ENCODE measurements at places on chromosomes 7 and 10.

DNA sequence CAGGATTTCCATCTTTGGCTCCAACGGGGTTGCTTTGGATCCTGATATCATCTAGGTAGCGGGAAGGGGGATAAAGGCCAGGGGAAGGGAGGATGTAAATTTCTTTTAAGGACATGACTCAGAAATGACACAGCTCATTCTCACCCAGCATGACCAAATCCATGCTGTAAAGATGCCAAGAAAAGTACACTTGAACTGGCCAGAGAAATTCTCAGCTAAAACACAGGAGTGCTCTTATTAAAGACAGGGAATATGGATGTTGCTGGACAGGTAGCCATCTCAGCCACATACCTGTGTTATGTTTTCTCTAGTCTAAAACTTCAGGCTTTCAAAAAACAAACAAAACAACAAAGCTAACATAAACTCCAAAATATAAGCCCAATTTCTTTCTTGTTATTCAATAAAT is 68.3 kb downstream of the NAMPT start:
- no peak for DNase-seq

GRCh38 chr7:116981939-116982338 is 28.6 kb downstream of the ST7 start:
- no peak for DNase-seq

GRCh38 chr10:89269433-89270152 is 18.0 kb upstream of the LIPA start:
- DNase-seq = no peak

DNA sequence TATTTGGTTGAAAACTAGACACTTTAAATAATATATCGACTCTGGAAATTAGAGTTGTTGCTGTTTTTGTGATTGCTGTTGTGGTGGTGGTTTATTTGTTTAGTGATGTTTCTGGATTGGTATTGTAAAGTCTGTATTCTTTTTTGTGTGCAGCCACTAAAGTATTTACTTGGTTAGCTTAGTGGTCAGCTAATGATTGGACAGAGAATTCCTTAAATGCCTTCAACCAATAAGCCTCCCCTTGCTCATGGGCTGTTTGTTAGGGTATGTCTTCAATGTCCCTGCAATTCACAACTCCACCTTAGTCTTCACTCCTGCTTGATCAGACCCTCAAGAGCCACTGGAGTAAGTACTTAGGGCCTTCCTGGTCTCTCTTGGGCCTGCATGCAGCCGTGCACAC is 71.0 kb downstream of the PAXIP1 start:
- no peak for DNase-seq

DNA sequence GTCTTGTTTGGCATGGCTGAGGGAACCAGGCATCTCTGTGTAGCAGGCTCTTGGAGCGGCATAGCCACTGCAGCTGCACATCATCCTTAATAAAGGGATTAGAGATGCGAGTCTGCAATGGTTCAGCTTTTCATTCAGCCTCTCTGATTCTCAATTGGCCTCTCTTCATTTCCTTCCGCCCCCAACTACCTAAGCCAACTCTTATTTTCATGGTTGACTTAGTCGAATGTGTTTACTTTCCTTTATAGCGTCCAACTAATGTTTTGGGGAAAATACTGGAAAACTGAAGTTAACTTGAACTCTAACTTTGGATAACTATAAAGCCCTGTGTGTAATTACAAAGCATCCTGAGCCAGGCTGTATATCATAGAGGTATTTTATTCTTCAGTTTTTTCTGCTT is 202.2 kb upstream of the KIAA1217 start:
- DNase-seq = no peak

- no peak for DNase-seq
These were observed 47.7 kb upstream of the ZNF479 start for GRCh38 chr7:57179776-57180415.

- DNase-seq = no peak
These were observed 1.7 kb downstream of the CYP3A4 start for GRCh38 chr7:99782012-99782953.

- DNase-seq = no peak
These were observed 43.9 kb downstream of the DOCK4 start for GRCh38 chr7:112162142-112162766.

DNA sequence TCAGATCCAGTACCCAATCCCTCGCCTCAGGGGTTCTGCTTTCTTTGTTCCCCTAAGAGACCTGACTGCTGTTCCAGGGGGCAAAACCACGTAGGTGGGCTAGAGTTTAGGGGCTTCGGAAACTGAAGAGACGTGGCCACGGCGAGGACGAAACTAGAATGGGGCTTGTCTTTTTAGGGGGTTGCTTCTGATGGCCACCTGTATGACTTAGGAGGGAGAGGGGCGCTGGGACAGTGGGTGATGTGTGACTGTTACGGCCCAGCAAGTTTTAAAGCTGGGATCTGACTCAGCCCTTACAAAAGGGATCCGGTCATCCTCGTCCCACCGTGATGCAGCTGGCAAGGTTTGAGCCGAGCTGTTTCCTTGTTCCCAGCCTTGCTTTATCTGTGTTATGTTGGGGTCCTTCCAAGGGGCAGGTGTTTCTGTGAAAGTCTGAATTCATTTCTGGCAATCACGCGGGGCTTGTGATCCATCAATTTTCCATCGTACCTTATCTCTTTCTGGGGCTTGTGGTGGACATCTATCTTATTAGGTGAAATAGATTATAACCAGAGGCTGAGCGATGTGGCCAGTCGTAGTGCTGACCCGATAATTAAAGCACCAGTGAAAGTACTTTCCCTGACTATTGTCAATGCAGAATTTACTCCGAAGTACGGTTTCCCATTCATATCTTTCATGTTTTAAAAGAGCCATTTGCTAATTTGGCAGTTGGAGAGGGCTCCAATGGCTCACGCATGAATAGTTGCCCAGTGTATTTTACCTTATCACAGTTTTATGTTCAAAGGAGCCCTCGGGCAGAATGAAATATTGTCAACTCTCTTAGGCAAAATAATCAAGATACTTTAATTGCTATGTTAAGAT is 830 bp downstream of the MET start:
- no peak for DNase-seq

All from CD4-positive, alpha-beta T cell treated with Interleukin-4 for 1 hour (primary cell).